ENCODE measurements at places on chromosomes 11 and 22. TPM values are rescaled to one million over a fixed set of nuclear protein-coding genes. Genes with fewer than 3 reads are reported as not detected.
A peak's percentile ranks its signal among the peaks of the same experiment; 100 is the strongest.

DNA sequence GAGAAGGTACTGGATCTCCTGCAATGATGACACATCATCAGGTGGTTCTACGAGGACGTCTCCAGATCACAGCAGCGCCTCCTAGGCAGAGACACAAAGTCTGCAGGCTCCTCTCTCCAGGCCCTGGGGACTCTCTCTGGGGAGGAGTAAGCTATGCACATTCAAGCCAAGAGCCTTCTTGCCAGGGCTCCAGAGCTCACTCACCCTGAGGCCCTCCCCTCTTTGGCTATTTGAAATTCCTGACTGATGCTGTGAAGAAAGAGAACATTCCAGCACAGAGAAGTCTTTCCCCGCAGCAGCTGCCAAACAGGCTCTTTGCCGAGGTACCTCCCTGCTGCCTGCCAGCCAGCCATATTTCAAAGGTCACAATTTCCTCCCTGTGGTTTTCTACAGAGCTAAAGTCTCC is 204.9 kb downstream of the CSNK2A3 start:
- DNase-seq, result peak; percentile 88

GRCh38 chr11:67581469-67581868 is 2.1 kb upstream of the GSTP1 start:
- peak; percentile 67 for DNase-seq

- no peak for DNase-seq
These were observed 13.0 kb downstream of the TFIP11 start for GRCh38 chr22:26499188-26499703.

The OR51B5 gene
- 4.2 TPM for total RNA-seq

- no peak for DNase-seq
These were observed 13.1 kb downstream of the HINFP start for GRCh38 chr11:119134389-119134978.

- no peak for DNase-seq
These were observed 6.0 kb upstream of the CLCF1 start for GRCh38 chr11:67379061-67380058.

- no peak for DNase-seq
These were observed 588.9 kb upstream of the CADM1 start for GRCh38 chr11:116093065-116093464.

GRCh38 chr11:40139066-40139465 is 1320.4 kb downstream of the LRRC4C start:
- DNase-seq, result peak; percentile 86
